Activated CD4-positive, alpha-beta T cell treated with anti-CD3 and anti-CD28 coated beads, Interleukin-2, amount 50 U/mL, for 48 hours (primary cell): ENCODE measurements at places on chromosomes 11 and 22.

DNA sequence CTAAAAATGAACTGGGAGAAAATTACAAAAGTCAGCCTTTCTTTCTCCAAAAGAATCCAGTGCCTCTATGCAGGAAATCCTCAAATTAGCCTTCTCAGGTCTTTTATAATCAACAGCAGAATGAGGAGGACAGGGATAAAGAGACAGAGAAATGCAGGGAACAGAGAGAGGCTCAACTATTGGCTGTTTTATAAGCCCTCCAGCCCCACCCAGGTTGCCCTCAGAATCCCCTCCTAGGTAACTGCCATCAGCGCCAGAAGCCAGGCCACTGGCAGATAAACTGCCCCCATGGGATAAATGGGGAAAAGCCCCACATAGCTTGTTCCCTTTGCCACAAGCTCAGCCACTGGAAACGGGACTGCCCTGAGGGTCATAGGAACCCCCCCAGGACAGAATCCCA is 10.9 kb upstream of the HMOX1 start:
- DNase-seq, result no peak

DNA sequence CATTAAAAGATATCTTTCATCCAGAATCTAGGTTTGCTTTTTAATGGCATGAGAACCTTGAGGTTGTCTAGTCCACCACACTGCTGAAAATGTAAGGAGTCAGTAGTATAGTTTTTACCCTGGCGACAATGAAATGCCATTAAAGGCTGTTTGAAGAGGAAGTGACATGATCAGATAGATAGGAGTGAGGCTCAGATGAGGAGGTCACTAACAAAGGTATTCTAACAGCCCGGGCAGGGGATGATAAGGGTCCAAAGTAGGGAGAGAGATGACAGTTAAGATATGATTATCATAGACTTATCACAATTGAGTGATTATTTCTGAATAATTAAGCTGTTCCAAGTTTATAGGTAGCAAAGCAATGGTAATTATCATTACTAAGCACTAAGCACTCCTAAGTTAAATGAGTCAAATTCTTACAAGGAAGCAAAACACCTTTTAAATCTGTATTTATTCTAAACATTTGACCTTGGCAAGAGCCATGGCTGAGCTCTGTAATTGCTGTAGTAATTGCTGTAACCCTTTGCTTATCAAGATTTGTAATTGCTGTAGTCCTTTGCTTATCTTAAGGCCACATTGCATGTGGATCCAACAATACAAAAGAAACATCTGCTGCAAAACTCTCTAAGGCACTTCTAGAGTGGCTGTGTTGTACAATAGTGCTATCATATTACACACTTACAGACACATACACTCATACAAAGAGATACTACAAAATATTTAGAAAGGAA is 92.6 kb downstream of the ENTHD1 start:
- no peak for DNase-seq

GRCh38 chr11:19018901-19019300 is 41.6 kb downstream of the MRGPRX2 start:
- no peak for DNase-seq

DNA sequence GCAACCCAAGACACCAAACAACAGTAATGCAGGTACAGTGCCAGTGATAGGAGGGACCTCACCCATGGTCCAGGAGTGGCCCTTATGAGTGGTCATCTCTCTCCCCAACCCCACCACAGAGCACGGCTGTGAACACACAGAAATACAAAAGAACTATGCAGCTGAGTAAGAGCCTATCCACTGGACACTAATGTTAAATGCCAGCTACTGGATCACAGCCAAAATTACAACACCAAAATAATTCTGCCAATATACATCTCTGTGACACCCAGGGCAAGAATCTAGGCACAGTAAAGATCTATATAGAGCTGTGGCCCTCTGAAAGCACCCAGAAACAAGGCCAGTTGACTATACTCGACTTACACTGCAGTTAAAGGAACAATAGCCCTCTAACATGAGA is 22.8 kb upstream of the GPR83 start:
- no peak for DNase-seq

DNA sequence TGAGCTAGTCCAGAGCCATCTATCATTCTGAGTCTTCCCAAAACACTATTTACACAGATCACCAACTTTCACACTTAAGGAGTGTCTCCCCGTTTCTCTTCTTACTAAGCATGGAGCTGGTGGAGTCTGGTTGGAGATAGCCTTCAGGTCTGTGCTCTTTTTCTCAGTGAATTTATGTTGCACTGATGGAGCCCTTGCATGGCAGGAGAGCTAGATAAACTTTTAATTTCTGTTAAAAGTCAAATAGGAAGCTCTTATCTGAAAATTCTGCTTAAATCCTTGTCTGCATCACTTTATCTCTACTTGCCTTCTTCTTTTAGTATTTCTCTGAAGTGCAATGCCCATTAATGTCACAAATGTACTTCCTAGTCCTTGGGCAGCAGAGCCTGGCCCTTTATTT is 63.4 kb downstream of the ST3GAL4 start:
- no peak for DNase-seq

GRCh38 chr22:35517769-35518530 is 22.7 kb upstream of the RASD2 start:
- no peak for DNase-seq
